Astrocyte (in vitro differentiated cells and primary cell): ENCODE measurements at places on chromosomes 16 and 17. TPM values are rescaled to one million over a fixed set of nuclear protein-coding genes. Genes with fewer than 3 reads are reported as not detected.

Gene SLC13A2
- total RNA-seq = not detected in 2 replicates

Gene CD300LF
- total RNA-seq = not detected in 2 replicates

Gene CA7
- total RNA-seq = not detected in 2 replicates

Gene HOXB1
- total RNA-seq = not detected in 2 replicates

Gene MPV17L
- 0.65 and 0.73 TPM in 2 replicates for total RNA-seq

- no peak for DNase-seq
- no peak overlapping the region for H3K27ac ChIP-seq
- H3K4me1 ChIP-seq = peaks cover 12% of the 10 kb centered on the region
- no peaks in the 10 kb centered on the region for H3K36me3 ChIP-seq
- H3K27me3 ChIP-seq = no peaks in the 10 kb centered on the region
Observed at GRCh38 chr17:38357486-38358123, 6.0 kb downstream of the SOCS7 start.

DNA sequence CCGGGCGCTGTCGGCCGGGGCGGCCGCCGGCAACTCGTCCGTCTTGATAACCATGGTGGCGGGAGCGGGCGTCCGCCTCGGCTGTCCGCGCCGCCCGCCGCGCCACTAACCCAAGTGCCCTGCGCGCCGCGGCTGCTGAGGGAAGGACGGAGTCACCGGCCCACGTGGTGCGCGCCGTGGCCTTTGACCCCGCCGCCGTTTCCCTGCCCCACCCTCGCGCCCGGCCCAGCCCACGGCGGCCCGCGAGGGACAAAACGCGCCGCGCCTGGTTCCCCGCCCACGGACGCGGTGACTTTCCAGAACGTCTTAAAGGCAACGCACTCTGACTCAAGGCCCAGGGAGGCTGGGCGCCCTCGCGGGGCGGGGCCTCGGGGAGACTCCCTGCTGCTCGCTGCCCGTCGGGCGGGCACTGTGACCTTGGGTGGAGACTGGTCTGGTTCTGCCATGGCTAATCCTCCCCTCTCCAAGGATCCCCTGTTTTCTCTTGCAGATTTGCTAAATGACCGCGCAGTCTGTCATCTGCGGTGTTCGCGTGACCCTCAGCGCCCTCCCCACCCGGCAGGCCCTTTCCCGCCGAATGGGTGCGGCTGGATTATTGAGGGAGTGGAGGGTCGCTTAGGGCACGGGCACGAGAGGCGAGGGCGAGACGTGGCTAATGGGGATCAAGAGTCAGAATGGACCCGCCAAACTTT, at the start of gene CLUH:
Gene CLUH, minus strand, starts transcription at position 157 of the 692 bp plus-strand sequence. Its CDS starts 103 bp downstream, at position 54.
- peak; percentile 92 for DNase-seq
- H3K36me3 ChIP-seq = no peaks in the 10 kb centered on the region

DNA sequence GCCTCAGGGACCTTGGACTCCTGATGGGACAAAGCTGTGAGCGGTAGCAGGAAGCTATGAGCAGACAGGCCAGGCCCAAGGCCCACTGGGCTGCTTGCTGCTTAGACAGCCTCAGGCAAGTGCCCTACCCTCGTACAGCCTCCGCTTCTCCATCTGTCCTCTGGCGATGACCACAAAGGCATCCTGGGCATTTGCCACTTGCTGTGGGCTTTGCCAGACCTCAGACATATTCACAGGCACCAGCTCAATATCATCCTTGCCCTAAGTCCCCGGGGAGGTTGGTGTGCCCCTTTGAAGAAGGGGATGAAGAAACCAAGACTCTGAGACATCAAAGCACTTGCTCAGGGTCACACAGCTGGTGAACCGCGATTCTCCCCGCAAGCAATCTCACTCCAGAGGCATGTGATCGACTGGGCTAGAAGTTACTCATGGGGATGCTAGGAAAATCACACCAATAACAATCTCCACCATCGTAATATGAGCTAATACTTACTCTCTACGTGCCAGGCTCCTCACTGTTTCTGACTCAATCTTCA, 21.7 kb downstream of the PPL start:
- no peaks in the 10 kb centered on the region for H3K36me3 ChIP-seq
- peak overlapping the region; percentile 78 for H3K27ac ChIP-seq
- DNase-seq = peak; percentile 94
- peaks cover 20% of the 10 kb centered on the region for H3K4me1 ChIP-seq
- no peak overlapping the region for H3K4me3 ChIP-seq

DNA sequence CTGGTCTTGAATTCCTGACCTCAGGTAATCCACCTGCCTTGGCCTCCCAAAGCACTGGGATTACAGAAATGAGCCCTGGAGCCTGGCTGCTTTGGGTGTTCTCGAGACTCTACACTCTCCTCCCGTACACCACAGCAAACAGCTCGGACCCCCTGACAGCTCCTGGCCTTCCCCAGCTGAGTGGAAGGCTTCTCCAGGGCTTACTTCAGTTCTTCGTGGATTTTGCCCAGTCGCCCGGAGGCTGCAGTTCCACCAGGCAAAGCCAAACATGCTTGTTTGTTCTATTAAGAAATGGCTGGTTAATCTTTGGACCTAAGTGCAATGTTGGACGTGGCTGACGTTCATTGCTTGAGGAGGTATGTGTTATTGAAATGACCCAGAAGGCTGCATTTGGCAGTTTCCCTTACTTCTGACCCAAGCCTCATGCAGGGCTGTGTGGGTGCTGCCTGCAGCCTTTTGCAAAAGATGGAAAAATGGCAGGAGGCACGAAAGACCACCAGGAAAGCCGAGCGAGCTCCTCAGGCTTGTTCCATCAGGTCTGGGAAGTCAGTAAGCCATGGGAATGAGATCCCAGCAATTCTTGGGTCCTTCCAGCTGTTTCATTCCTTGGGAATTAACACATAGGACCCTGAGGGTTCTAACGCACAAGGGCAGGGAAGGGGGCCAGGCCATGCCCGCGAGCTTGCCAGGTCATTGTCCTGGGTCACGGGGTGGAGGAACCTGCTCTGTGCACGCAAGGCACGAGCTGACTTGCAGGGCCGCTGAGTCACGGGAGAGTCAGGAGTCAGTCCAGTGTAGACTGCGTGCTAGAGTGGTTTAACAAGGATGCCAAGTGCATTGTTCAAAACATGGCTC, 23.9 kb upstream of the KLHDC4 start:
- H3K36me3 ChIP-seq = no peaks in the 10 kb centered on the region
- no peak overlapping the region for H3K27ac ChIP-seq
- no peak overlapping the region for H3K4me3 ChIP-seq
- peak; percentile 70 for DNase-seq
- H3K4me1 ChIP-seq = peaks cover 13% of the 10 kb centered on the region

GRCh38 chr17:37438141-37438540, 31.5 kb downstream of the TADA2A start:
- no peak overlapping the region for H3K27ac ChIP-seq
- peaks cover 35% of the 10 kb centered on the region for H3K36me3 ChIP-seq
- H3K4me3 ChIP-seq = no peak overlapping the region
- H3K4me1 ChIP-seq = no peaks in the 10 kb centered on the region
- H3K27me3 ChIP-seq = no peaks in the 10 kb centered on the region

DNA sequence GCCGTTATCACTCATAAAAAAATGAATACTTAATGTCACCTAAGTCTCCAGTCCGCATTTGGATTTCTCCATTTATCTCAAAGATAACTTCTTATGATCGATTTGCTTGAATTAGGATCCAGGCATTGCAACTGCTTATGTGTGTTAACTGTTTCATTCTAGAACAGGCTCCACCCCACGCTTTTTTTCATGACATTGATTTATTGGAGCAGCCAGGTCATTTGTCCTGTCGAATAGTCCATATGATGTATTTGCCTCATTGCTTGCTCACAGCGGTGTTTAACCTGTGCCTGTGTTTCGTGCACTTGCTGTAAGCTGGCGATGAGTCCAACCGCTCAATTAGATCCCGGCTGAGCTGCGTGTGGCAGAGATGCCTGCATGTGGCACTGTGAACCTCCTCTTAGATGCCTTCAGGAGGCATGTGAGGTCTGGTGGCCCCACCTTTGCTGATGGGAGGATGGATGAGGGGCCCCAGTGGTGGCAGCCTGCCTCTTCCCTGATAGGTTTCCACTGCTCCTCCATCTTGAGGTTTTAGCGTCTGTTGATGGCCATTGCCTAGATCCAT, 16.4 kb downstream of the DHX38 start:
- no peak overlapping the region for H3K4me3 ChIP-seq
- peaks cover 33% of the 10 kb centered on the region for H3K36me3 ChIP-seq
- DNase-seq = no peak
- H3K27me3 ChIP-seq = no peaks in the 10 kb centered on the region
- H3K27ac ChIP-seq = no peak overlapping the region
- H3K4me1 ChIP-seq = no peaks in the 10 kb centered on the region

DNA sequence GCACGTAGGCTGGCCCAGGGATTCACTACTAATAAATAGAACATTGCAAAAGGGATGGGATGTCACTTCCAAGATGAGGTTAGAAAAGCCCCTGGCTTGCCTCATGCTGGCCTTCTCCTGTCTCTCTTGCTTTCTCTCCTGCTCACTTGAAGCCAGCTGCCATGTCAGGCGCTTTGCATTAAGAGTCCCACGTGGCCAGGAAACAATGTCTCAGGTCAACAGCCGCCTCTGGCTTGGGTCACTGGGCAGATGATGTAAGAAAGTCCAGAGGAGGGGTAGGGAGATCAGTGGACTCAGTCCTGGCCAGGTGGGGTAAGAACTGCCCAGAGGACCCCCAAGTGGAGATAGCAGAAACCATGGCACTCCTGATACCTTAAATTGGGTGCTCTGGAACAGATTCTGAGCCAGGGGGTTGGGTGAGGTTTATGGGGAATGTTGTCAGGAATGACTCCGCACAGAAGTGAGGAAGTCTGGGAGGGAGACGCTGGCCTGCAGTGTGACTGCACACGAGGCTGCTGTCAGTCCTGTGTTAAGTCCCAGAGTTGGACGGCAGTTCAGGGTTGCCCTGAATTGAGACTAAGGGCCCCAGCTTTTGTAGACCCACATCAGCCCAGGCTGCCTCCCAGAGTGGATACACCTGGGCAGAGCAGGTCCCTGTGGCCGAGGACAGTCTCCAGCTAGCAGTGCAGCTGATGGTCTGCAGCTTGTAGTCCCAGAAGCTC, 17.7 kb downstream of the C16orf82 start:
- no peak for DNase-seq
- no peaks in the 10 kb centered on the region for H3K36me3 ChIP-seq
- H3K27ac ChIP-seq = no peak overlapping the region
- no peaks in the 10 kb centered on the region for H3K4me1 ChIP-seq
- H3K4me3 ChIP-seq = no peak overlapping the region

DNA sequence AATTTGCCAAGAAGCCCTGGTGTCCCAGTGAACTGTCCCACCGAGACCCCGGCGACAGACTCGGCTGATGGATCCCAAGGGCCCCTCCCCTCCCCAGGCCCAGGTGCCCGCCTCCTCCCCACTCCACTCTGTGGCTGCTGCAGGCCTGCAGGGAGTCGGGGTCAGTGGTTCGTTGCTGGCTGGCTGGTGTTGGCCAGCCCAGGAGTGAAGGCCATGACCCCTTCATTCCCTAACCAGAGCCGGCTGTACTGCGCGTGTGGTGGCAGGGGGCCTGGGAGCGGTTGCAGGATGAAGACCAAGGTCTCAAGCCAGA, 9.2 kb upstream of the TBX2 start:
- no peaks in the 10 kb centered on the region for H3K36me3 ChIP-seq
- H3K4me3 ChIP-seq = no peak overlapping the region
- no peak for DNase-seq

DNA sequence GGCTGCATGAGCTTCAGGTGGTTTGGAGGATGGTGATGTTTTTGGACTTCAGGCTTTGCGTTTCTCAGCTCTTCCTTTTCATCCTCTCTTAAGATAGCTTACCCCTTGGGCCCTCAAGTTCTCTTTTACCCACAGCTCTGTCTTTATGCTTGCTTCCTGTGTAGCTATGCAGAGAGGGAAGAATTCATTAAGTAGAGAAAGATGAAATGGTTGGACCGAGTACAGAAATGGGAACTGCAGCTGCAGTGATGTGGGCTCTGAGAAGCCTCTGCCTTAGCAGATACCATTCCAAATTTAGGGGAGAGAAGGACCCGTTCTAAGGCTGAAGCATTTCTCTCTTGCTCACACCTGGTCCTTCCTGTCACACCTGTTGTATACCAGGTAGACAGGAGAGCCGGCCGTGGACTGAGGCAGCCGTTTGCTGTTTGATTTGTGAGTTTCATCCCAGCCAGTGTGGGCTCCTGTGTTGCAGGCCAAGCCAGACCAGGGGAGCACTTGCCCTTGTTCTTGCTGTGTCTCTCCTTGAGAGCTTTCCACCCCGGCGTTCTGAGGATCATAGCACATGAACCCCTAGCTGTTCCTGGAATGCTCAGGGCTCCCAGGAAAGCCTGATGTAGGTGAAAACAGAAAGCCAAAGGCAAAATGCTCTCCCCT, 392.7 kb downstream of the CPPED1 start:
- no peak for DNase-seq
- H3K4me3 ChIP-seq = no peak overlapping the region
- H3K27ac ChIP-seq = no peak overlapping the region
- H3K4me1 ChIP-seq = peaks cover 9% of the 10 kb centered on the region
- H3K36me3 ChIP-seq = no peaks in the 10 kb centered on the region

GRCh38 chr17:2172077-2172851, 117.4 kb downstream of the HIC1 start:
- H3K36me3 ChIP-seq = peaks cover 13% of the 10 kb centered on the region
- peak; percentile 100 for DNase-seq
- H3K4me3 ChIP-seq = no peak overlapping the region
- peaks cover 51% of the 10 kb centered on the region for H3K4me1 ChIP-seq
- H3K27me3 ChIP-seq = no peaks in the 10 kb centered on the region

DNA sequence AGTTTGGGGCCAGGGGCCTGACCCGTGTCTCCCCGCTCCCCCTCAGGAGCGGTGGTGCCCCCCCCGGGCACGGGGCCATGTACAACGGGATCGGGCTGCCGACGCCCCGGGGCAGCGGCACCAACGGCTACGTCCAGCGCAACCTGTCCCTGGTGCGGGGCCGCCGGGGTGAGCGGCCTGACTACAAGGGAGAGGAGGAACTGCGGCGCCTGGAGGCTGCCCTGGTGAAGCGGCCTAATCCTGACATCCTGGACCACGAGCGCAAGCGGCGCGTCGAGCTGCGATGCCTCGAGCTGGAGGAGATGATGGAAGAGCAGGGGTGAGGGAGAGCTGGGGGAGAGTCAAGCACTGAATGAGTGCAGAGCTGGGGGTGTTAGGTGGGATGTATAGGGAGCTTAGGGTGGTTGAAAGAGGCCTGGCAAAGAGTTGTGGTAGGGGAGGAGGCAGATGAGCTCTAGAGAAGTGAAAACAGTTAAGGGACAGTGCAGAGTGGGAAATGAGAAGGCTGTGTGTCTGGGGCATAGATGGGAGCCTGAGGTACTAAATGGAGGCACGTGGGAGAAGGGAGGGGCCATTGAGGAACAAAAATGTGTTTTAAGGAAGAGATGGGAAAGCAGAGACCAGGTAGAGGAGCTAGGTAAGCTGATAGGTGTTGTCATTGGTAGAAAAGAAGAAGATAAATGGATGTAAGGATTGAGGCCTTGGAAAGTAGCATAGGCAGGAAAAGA, 4.0 kb downstream of the SRRM2 start:
- no peak for DNase-seq
- H3K4me1 ChIP-seq = peaks cover 23% of the 10 kb centered on the region
- no peak overlapping the region for H3K27ac ChIP-seq
- no peaks in the 10 kb centered on the region for H3K27me3 ChIP-seq

DNA sequence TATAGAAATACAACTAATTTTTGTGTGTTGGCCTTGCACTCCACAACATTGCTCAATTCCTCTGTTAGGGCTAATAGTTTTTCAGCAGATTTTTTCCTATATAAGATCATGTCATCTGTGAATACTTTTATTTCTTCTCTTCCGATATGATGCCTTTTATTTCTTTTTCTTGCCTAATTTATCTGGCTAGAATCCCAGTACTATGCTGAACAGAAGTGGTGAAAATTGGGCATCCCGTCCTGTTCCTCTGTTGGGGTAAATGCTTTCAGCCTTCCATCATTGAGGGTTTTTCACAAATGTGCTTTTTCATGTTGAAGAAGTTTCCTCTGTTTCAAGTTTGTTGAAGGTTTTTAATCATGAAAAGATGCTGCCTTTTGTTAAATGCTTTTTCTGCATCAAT, 22.7 kb upstream of the TNFRSF13B start:
- no peaks in the 10 kb centered on the region for H3K27me3 ChIP-seq
- no peaks in the 10 kb centered on the region for H3K36me3 ChIP-seq
- DNase-seq = no peak
- H3K27ac ChIP-seq = no peak overlapping the region
